ENCODE measurements at places on chromosomes 16 and 17.

- no peak for DNase-seq
These were observed 8.7 kb downstream of the SNX29 start for GRCh38 chr16:11985250-11985649.

GRCh38 chr16:5619304-5619703, 521.7 kb upstream of the EEF2KMT start:
- DNase-seq: no peak

DNA sequence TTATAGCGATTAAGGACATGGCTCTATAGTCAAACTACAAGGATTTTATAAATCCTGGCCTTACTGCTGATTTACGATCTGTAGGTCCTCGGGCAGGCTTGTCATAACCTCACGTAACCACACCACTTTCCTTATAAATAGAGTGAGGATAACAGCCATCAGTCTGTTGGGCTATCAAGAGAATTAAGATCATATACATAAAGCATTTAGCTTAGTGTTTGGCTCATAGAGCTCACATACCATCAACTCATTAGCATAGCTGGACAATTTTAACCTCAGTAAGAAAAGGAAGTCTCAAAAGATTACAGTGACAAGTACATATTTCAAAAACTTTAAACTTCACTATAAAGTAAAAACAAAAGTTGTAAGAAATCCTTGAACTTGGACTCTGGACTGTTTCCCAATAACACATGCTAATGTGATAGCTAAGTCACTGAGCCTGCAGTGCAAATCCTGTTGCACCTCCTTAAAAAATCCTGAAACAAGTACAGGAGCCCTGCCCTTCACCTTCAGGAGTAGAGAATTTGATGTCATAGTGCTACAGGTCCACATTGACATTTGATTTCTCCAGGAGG, 20.8 kb upstream of the CLEC3A start:
- no peak for DNase-seq

DNA sequence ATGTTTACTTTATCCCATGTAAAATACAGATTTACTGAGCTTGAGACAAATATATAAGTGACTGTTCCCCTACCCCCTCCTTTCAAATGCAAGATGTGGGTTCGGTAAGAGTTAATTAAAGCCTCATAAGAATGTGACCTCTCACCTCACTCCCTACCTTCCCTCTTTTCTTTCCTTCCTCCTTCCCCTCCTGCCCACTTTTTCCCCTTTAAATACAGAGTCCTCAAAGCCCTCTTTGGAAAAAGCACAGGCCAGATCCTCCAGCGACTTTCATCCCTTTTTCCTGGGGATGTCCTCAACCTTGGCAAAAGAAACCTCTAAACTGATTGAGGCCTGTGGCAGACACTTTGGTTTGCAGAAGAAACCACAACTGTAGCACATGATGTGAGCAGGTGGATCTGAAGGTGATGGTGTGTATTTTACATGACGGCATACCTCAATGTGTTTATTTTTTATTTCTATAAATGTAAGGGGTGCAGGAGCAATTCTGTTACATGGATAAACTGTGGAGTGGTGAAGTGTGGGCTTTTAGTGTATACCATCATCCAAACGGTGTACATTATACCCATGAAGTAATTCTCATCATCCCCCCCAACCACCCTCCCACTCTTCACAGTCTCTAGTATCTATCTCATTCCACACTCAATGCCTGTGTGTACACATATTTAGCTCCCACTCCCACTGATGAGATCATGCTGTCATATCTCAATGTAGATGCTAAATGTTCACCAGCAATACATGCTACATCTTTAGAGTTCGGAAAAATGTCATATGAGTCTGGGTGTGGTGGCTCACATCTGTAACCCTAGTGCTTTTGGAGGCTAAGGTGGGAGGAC, 77.7 kb downstream of the XYLT1 start:
- no peak for DNase-seq

DNA sequence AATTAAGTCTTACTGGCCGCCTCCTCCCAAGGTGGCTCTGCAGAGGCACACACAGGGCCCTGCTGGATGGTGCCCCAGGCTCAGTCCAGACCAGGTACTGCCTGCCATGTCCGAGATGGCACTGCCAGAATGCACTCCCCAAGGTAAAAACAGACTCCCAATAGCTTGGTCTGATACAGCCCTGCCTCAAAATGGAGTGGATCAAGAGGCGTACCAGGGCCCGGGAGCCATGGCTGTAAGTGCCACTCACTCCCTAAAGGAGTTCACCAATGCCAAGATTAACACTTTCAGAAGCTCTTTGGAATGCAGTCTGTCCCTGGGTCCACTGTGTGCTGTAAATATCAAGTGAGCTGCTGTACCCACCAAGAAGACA, 576 bp upstream of the MYO18A start:
- DNase-seq: no peak

DNA sequence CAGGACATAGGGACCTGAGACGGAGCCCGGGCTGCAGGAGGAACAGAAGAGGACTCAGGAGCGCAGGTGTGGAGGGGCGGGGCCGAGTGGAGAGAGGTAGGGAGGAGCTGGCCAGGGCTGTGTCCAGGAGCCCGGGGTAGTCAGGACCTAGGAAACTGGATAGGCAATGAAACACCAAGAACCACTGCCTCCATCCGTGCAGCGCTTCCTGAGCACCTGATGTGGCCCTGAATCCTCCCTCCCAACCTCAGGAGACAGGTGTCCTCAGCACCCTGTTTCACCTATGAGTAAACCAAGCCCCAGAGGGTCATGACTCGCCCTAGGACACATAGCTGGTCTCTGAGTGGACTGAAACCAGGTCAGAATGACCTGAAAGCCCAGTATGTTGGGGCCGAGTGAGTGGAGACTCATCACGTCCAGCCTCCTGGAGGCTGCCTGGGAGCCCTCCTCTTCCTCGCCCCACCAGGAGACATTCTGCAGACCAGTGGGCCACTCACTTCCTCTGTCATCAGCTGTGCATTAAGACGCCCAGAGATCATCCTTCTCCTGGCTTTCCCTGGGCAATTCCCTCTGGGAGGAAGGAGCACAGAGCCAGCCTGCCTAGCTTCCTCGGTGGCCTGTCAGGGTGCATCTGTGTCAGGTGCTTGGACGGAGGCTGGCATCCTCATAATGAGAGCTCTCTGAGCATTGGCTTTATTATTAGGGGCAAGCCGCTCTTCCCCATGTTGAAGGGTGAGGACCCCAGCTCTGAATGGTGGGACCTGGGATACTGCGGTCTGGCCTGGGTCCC, 72.8 kb downstream of the SCNN1B start:
- DNase-seq: no peak

- no peak for DNase-seq
These were observed 335.3 kb downstream of the SNX29 start for GRCh38 chr16:12311877-12312276.

GRCh38 chr16:27312580-27313421, 973 bp upstream of the IL4R start:
- no peak for DNase-seq

GRCh38 chr17:81252326-81252986, 13.3 kb downstream of the NDUFAF8 start:
- no peak for DNase-seq

- DNase-seq: no peak
These were observed 113.9 kb upstream of the TBX2 start for GRCh38 chr17:61285526-61286320.

GRCh38 chr17:31778523-31778922, 80.5 kb downstream of the COPRS start:
- DNase-seq: no peak

DNA sequence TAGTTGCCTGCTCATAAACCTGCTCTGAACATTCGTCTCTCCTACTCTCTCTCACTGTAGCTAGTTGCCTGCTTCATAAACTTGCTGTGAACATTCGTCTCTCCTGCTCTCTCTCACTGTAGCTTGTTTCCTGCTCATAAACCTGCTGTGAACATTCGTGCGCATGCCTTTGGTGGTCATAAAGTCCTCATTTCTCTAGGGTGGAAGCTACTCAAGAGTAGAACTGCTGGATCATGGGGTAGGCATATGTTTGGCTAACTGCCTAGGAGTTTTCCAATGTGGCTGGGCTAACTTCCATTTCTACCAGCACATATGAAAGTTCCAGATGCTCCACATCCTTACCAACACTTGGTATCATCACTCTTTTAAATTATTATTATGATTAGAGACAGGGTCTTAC, 174.6 kb upstream of the RPH3AL start:
- DNase-seq: no peak

DNA sequence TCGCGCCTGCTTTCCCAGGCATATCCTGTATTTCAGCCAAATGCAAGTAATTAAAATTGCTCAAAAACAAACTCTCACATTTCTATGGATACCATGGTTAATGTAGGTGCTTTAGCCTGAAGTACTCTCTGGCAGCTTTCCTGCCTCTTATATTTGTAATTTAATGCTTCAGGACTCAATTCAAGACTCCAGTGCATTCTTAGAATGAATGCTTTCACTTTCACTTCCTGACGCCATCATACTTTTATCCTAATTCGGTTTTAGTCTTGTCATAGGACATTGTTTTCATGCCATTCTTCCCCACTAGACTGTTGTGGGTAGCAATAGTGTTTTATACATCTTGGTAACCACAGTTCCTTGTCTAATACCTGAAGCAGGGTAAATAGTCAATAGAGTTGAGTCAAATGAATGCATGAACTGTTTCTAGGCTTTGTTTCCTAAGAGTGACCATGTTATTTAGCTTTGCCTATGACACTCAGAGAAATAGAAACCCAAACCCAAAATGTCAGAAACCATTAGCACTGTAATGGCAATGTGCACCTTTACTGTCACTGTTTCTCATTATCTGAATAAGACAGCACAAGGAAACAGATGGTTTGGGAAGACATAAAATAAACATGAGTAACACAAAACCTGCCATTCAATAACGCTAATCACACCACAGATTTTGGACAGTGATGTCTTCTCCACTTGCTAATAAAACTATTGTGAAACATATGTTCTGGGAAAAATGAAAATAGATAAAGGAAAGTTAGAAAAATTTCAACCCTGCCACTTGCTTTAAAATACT, 705.5 kb downstream of the CDH11 start:
- DNase-seq: no peak

- DNase-seq: peak; percentile 17
These were observed 31.0 kb downstream of the OMG start for GRCh38 chr17:31266042-31266441.

- no peak for DNase-seq
These were observed 297.5 kb downstream of the CA10 start for GRCh38 chr17:51860954-51861561.

GRCh38 chr16:1659031-1659430, 19.0 kb upstream of the JPT2 start:
- no peak for DNase-seq

DNA sequence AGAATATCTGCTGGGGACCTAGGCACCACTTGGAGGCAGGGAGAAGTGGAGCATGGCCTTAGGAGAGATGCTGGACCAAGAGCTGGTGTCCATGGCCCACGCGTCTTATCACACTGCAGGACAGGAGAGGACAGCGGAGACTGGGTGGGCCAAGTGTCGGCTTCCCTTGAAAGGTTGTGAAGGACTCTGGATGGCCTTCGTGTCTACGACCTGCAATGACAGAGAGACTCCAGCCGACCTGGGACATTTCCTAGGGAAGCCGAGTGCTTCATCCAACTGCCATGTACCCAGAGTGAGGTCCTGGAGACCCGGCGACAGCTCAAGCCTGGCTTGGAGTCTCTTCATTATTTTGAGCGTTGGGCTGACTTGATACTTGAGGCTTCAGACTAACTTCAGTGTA, 20.5 kb downstream of the C1QTNF1 start:
- no peak for DNase-seq

GRCh38 chr16:4358236-4358635, 7.1 kb upstream of the PAM16 start:
- no peak for DNase-seq

GRCh38 chr17:39688475-39688835, 598 bp upstream of the PGAP3 start:
- DNase-seq: no peak

DNA sequence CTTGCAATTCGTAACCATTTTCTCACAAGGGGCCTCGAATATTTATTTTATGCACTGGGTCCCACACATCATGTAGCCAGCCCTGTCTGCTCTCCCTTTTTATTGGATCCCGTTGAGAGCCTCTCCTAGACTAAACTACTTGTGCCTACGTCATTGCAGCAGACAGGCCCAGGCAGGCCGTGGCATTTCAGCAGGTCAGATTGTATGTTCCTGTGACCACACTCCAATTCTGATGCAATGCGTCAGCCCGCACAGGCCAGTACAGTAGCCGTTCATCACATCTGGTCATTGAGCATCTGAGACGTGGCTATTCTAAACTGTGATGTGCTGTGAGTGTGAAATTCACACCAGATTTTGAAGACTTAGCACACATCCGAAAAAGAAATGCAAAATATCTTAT, 42.2 kb downstream of the ABAT start:
- DNase-seq: no peak

DNA sequence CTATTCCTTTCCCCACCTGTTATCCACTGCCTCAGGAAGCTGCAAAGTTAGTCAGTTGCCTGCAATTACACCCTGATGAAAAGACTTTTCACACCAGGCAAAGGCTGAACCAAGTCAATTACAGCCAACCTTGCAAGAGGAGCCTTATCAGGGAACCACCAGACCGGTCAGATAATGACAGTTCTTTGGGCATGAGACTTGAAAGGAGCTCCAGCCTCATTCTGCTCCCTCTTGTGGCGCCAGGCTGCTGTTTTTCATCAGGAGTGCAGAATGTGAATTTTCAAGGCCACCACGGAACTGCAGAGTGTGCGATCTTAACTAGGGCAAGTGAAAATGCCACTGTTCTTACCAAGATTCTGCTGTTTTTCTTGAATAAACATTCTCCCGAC, 22.5 kb downstream of the DNAI2 start:
- peak; percentile 57 for DNase-seq

DNA sequence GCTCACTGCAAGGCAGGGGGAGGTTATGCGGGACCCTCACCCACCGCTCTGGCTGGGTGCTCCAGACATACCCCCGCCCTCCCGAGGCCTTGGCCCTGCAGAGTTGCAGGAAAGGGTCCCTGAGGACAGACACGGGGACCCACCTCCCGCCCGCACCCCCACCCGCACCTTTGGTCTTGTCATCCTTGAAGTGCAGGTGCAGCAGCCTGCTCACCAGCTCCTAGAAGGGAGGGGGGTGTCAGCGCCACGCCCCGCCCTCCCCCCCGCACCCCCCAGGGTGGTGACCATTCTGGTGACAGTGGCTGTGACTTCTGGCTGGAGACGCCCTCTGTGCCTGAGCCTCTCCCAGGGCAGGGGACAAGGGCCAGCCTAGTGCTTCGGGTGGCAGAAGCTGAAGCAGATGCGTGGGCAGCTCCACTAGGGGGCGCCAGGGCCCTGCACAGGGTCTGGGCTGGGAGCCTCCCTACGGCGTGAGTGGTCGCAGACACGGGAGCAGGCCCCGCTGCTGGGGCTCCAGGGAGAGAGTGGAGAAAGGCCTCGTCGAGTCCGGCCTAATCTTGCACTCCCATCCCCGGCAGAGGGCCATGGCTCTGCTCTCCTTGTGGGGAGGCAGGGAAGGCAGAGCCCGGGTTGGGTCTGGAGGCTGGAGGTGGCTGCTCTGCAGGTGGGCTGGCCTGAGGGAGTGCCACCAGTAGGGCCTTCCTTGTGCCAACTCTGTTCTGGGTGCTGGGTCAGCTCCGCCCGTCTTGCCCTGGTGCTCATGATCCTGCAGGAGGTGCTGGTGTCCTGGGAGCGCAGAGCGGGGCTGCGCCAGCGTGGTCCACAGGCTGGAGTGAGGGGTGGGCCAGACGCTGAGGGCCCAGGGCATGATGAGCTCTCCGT, 2.7 kb downstream of the CENPX start:
- peak; percentile 54 for DNase-seq

Measured in CD4-positive, alpha-beta T cell treated with Interleukin-6 at 100 ng/mL for 8 hours (primary cell).